Left kidney (tissue), 8 donors: ENCODE measurements at places on chromosomes 16 and 17.

- no peak for DNase-seq
Measured at GRCh38 chr17:51933647-51934046, 224.9 kb downstream of the CA10 start.

GRCh38 chr16:86631444-86631843, 53.1 kb downstream of the FOXL1 start:
- DNase-seq = no peak

DNA sequence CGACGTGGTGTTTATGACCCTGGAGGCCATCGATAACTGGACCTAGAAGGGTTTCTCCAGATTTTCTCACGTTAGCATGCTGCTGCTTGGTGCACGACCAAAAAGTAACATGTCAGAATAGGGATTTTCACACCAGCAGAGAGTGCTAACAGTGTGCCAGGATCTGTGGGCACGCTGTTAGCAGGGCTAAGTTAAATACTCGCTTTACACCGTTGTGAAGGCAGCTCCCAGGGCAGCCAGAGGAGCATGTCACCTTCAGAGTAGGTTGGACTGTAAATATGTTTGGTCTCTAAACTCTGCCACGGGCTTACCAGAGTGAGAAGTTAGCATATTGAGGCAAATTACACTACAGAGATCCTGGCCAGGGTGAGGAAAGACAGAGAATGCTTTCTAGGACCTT, 113.2 kb upstream of the TBX2 start:
- no peak for DNase-seq

GRCh38 chr17:30521766-30522165, 44.6 kb downstream of the GOSR1 start:
- DNase-seq = no peak

GRCh38 chr17:69858460-69858859, 216.6 kb upstream of the KCNJ16 start:
- DNase-seq = no peak

- DNase-seq = no peak
Measured at GRCh38 chr17:64326420-64327054, 63.5 kb upstream of the TEX2 start.
